ENCODE measurements at places on chromosomes 5 and 9.
A peak's percentile ranks its signal among the peaks of the same experiment; 100 is the strongest.

- no peak for DNase-seq
Observed at GRCh38 chr5:115992848-115993350, 30.6 kb downstream of the LVRN start.

GRCh38 chr5:5037674-5038073 lies 102.5 kb upstream of the ADAMTS16 start:
- no peak for DNase-seq

DNA sequence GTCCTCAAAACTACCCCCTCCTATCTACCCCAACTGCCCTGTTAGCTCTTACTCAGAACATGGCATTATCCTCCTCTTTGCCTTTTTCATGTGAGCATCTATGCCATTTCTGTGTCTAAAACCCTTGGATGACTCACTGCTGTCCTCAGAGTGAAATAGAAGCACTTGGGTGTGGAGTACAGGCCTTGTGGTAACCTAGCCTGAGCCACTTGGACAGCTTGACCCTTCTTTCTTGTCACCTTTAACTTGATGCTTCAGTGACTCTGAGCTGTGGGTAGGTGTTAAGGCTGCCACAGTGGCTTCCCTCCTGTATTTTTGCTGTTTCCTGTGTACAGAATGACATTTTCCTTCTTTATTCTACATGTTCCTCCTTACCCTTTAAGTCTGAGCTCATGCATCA lies 391.4 kb downstream of the SH3GL2 start:
- DNase-seq, result no peak

GRCh38 chr5:168362097-168362885 lies 70.8 kb downstream of the WWC1 start:
- DNase-seq, result no peak

- DNase-seq, result no peak
Observed at GRCh38 chr5:89758146-89758545, 651.4 kb downstream of the CETN3 start.

GRCh38 chr5:147949711-147950573 lies 43.6 kb upstream of the C5orf46 start:
- no peak for DNase-seq

DNA sequence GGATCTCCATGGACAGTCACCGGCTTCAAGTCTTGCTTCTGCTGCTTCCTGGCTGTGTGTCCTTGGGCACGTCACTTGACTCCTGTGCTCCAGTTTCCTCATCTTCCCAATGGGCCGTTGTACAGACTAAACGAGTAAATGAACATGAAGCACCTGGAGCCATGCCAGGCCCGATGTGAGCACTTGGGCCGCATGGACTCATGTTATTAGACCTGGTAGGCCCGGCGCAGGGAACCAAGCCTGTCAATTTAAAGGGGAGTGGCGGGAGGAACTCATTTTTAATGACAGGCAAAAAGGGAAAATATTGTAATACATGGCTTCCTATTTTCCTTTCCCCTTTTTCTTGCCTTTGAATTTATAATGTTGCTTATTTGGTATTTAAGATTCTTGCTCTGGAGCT lies 47.5 kb downstream of the TENT4A start:
- no peak for DNase-seq

GRCh38 chr9:95772320-95773052 lies 103.0 kb upstream of the ERCC6L2 start:
- no peak for DNase-seq

DNA sequence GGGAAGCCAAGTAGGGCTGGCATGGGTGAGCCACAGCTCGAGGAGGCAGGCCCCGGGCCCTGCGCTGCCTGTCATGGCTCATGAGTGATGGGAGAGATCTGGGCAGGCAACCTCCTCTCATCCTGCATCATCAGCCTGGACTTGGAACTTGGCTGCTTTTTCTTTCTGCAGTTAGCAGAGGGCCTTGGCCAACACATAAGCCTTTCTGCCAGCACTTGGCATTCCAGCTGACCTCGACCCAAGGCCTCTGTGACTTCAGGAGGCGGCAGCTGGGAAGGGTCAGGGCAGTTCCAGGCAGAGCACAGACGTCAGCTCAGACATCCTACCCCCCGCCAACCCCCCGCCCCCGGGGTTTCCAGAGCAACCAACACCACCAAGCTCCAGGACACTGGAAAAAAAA lies 7.6 kb downstream of the S1PR3 start:
- no peak for DNase-seq

GRCh38 chr9:97740848-97741821 lies 44.0 kb upstream of the XPA start:
- peak; percentile 19 for DNase-seq

DNA sequence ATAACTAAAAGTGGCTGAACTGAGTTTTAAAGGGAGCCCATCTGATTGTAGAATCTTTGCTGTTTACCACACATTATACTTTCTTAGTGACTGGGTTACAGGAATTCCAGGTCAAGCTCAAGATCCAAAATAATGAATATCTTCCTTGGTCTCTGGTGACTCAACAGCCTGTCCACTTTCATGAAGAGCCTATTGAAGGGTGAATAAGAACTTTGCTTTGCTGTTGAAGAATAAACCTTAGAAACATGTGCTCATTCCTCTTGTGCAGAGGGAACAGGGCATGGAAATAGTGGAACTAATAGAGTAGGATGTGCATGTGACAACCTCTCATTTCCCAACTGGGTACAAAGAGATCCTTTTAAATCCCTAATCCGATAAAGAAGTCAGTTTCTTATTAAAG lies 21.4 kb downstream of the ALDH1A1 start:
- no peak for DNase-seq

- DNase-seq, result no peak
Observed at GRCh38 chr5:66122379-66123034, 21.6 kb upstream of the SREK1 start.

GRCh38 chr9:134700636-134701350 lies 59.2 kb downstream of the COL5A1 start:
- no peak for DNase-seq

Data from activated T-cell treated with anti-CD3 and anti-CD28 coated beads for 24 hours (primary cell).